ENCODE measurements at places on chromosomes 7 and 10.

DNA sequence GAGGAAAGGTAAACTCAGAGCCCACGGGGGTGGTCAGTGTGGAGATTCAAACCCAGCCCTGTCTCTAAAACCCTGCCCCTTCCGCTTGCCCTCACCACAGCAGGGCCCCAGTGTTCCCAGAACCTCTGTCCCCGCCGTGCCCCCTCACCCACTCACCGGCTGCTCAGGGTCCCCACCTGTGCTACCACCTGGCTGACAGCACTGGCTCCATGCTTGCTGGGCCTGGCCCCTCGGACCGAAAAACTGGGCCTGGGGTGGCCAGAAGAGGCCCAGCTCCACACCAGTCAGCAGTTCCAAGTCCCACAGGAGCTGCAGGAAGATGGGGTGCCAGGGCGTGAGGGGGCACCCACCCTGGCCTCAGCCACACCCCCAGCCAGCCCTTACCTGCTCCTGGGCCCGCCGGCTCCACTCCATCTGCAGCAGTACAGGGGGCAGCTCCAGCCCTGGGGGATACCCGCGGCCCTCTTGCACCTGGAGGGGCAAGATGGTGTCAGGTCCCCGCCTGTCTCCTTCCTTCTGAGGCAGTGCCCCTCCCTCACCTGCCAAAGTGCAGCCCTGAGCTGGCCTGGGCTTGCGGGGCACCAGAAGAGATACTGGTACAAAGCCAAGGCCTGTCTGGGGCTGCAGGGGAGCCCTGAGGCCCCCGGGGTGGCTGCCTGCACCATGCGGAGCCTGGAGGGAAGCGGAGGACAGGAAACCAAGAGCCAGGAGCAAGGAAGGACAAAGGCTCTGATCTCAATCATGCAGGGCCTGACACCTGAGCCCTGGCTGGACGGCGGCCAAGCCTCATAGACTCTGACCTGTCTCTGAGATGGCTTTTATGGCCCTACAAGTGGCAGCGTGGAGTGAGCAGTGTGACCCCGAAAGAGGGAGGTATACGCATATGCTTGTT lies 11.7 kb downstream of the ATP6V1F start:
- no peak for DNase-seq

- peak; percentile 37 for DNase-seq
Observed at GRCh38 chr7:47295606-47296005, 286.3 kb downstream of the TNS3 start.

GRCh38 chr10:28468707-28469483 lies 64.0 kb upstream of the WAC start:
- DNase-seq, result no peak

- peak; percentile 97 for DNase-seq
Observed at GRCh38 chr7:65438598-65438997, 64.9 kb downstream of the ZNF92 start.

DNA sequence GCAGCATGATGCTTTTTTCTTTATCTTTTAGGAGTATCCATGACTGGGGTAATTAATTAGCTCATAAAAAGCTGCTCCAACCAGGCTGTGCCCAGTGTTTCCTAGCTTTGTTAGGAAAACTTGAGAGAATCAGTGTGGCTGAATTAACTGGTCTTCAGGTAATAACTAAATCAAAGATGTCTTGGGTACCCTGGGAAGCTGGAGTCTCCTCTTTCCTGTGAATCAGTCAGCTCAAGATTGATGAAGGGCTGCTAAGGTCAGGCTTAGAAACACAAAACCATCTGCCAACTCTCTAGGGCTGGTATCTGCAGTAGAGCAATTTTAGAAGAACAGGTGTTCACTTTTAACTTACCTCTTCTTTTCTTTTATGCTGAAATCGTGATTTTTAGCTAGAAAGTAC lies 21.4 kb upstream of the ATOH7 start:
- DNase-seq, result no peak

Measured in bronchial epithelial cell (primary cell).